ENCODE measurements at places on chromosomes 3 and 15.

GRCh38 chr3:145704020-145704419 lies 457.0 kb downstream of the PLOD2 start:
- DNase-seq, result no peak

- DNase-seq, result no peak
Measured at GRCh38 chr3:123046262-123047061, 18.9 kb upstream of the SEMA5B start.

- DNase-seq, result no peak
Measured at GRCh38 chr3:196650740-196651311, 11.3 kb downstream of the NRROS start.

DNA sequence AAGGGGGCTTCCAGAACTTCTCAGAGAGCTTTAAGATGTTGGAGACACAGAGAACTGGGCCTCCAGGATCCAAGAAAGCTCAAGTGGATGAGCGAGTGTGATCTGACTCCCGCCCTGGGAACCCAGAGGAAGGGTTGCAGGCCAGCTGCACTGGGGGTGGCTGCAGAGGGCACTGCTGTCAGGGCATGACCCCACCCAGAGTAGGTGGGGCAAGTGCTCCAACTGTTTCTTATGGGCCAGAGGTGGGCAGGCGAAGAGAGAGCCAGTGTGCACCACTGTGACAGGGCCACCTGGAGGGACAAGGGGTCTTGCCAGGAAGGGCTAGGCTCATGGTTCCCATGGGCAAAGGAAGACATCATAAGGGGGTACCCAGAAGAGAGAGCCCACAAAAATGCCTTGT lies 48.8 kb downstream of the EXOG start:
- DNase-seq, result no peak

DNA sequence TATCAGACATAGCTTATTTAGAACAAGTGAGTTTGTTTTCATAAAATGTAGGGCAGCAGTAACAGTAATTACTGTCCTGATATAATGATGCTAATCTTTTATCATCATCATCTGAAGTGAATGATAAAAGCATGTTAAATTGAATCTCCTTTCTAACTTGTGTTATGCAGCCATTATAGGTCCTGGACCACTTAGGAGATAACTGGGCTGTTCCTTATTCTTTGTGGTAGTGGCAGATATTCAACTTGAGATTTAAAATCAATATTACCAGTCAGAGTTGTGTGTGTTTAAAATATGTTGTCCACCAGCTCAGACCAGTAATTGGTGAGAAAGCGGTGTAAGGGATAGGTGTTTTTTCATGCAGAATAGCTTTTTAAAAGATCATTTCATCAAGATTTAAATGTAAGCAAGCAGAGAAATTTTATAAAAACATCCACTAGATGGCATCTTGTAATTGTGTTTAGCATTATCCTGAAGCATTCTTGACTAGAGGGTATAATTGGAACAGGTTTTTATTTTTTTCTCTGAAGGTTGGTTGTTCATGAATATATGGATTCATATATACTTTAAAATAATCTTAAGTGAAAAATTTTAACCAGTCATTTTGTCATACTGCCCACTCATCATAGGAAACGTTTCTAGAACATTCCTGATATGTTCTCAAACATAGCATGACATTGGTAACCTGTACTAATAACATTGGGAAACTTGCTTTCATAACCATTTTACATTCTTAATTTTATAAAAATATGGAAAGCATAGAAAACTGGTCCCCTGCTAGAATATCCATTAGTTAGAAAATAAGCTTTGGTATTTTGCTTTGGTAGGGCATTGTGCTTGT lies 153.9 kb downstream of the BBX start:
- DNase-seq, result no peak

DNA sequence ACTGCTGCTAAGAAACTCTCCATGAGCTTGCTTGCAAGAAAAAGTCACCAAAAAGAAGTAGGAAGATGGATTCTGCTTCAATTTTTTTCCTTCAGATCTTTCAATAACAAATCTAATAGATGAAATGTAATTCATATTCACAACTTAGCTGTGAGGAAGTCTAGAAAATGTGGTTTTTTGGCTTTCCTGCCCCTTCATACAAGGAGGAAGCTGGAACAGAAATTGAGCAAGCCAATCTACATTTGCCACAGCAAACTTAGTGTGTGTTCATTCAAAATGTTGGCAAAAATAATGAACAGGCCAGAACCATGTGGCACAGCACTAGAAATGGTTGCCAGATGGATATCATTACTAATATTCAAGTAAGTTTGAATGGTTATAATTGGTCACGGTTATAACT lies 93.2 kb upstream of the NEDD4 start:
- DNase-seq, result no peak

DNA sequence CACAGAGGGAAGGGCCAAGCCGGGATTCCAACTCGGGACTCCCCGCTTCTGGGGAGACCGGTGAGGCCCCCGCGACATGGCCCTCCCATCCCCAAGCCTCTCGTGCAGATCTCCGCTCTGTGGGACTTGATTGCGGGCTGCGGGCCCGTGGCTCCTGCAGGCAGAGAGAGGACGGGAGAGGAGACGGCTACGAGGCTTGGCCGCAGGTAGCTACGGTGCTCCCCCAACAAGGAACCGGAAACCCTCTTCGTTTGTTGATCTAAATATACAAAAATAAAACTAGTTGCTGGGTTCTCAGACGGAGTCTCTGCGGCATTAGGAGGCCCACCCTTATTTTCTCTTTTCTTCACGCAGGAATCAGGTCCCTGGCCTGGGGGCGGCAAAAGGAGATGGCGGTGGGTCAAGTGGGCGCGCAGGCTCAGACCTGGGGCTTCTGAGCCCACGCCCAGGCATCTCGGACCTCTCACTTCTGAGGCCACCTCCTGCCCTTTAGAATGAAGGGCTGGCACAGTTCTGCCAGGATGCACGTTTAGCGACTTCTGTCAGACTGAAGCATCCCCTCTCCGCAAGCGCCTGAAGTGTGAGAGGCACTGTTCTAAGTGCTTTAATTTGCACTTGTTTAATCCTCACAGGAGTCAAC lies 10.9 kb downstream of the GNB5 start:
- no peak for DNase-seq

DNA sequence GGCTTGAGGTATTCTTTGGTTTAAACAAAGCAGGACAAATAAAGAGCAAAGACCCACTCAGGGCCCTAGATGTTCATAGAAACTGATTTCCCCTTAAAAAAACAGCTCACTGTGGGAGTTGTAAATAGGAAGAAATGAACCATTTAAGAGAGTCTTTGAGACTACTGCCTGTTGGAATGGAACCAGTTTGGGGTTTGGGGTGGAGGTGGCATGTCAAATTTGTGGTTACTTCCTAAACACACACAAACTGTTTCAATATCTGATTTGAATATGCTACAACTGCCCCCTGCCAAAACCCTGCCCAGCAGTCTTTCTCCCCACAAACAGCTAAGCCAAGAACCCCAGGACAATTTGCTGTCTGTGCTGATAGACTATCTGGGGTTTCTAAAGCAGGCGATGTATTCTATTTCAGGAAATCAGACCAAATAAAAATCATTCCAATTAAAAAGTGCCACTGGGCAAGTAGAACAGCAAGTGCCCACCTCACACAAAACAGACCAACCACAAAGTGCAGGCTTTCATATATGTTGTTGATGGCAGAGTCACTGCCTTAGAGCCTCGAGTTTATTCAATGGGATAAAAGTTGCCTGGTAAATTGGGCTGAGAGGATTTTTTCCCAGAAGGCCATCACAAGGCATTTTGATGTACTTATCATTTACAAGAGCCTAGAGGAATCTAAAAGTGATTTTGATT lies 293.9 kb upstream of the PROK2 start:
- no peak for DNase-seq

DNA sequence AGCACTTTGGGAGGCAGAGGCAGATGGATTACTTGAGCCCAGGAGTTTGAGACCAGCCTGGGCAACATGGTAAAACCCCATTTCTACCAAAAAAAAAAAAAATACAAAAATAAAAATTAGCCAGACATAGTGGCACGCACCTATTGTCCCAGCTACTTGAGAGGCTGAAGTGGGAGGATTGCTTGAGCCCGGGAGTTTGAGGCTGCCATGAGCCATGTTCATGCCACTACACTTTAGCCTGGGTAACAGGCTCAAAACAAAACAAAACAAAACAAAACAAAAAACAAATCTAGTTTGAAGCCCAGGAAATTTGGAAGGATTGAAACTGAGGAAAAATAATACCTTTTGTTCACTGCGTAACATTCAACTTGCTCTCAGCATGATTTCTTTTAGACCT lies 16.6 kb downstream of the TMOD3 start:
- DNase-seq, result no peak

GRCh38 chr3:9769426-9770275 lies at the start of gene CAMK1:
Gene CAMK1, minus strand, starts transcription at chr3:9769947. Its CDS starts 2,198 bp downstream, at chr3:9767749.
- peak; percentile 66 for DNase-seq

DNA sequence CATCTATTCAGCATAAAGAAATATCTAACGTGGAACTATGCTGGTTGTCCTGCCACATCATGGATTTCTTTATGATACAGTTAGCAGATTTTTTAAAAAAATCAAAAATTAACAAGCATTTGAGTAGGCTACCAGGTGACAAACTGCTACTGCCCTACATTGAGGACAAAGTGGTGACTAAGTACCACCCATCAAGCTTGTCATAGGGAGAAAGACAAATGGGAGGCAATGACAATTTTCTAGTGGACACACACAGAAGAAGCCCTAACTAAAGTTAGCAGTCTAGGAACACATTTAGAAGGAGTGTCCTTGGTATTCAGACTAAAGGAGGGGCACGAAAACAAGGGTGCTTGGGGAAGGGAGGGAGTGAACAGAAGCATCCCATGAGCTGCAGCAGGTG lies 131.2 kb downstream of the TBL1XR1 start:
- DNase-seq, result no peak

DNA sequence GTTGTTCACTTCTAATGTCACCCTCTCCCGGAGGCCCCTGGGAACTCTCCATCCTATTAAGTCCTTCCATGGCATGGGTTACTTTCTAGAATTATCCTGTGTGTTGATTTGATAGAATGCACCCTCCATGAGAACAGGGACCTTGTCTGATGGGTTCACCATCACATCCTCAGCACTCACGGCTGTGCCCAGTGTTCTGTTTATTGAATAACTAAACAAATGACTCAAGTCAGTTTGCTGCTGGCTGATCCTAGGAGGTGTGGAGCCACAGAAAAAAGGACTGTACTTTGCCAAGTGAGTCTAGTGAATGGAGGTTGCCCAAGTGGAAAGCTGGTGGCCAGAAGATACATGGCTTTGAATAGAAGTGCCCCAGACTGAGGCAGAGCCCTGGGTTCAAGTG lies 48.5 kb upstream of the RAB6B start:
- no peak for DNase-seq

GRCh38 chr3:191020730-191021396 lies 158.4 kb upstream of the GMNC start:
- DNase-seq, result no peak

DNA sequence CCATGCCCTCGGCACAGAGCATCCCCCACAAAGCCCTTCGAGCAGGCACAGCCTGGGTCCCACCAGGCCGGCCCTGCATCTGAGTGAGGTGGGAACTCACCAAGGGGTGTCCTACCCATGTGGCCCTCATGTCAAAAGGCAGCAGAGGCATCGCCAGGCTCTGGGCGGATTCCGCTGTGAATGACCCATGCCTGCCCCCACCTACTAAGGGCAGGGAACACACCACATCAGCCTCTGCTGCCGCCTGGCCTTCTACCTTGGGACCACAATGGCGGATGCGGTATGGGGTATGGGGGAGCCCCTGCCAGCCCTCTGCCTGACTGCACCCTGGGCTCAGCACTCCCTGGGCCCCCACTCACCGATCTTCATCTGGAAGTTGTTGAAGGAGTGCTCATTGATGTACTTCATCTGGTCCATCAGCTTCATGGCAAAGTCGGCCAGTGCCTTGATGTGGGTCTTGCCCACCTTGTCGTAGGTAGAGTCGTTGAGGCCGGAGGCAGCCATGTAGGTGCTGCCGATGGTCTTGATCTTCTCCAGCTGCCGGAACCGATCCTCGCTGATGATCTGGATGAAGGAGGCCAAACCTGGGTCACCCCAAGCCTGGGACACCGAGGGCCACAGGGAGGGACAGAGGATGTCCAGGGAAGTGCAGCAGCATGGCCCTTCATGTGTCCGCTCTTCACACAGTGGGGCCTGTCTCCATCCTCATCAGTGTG lies 87.8 kb downstream of the SEC22A start:
- DNase-seq, result no peak

- no peak for DNase-seq
Measured at GRCh38 chr3:173025941-173026340, 115.1 kb downstream of the SPATA16 start.

GRCh38 chr15:71093054-71094024 lies 21.9 kb upstream of the THSD4 start:
- DNase-seq, result no peak

DNA sequence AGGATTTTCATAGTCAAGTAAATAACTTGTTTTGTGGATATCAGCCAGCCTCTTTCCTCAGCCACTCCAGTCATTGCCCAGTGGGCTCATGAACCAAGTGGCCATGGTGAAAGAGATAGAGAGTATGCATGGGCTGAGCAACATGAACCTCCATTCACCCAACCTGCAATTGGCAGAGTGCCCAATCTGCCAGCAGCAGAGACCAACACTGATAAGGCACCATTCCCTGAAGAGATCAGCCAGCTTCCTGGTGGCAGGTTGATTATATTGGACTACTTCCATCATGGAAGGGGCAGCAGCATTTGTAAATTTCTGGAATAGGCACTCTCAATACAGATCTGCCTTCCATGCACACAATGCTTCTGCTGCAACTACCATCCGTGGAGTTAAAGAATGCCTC lies 10.3 kb upstream of the MCF2L2 start:
- no peak for DNase-seq

DNA sequence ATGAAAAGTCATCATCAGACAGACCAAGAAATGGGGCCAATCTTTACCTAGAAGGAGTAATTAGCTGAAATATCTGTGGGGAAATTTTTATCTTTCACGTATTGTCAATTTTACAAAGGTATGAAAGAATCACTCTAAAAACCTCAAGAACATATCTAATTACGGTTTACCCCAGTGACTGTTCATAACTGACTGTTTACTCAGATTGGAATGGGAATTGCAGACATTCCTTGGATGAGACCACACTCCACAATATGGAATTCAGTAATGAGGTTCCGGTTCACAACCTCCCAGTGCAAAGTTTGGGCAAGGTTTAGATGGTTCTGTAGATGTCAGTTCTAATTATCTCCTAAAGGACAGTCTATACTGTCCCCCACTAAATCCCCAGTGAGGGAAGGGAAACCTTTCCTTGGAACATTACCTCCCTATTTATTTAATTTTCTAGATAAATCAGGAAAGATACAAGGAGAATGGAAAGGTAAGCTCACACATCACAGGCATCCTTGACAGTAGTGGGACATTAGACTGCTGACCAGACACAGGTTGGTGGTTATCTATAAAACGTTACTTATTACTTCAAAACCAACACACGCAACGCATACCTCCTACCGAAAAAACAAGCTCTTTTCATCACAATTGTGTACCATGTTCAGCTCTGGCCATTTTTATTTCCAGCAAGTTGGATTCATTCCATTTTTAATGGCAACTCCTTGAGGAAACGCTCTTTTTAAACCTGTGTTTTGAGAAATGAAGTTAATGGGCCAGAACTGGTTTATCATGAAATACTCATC lies 129.9 kb downstream of the RORA start:
- no peak for DNase-seq

Data from mesothelial cell of epicardium (in vitro differentiated cells).